ENCODE measurements at places on chromosomes 7 and 10.

DNA sequence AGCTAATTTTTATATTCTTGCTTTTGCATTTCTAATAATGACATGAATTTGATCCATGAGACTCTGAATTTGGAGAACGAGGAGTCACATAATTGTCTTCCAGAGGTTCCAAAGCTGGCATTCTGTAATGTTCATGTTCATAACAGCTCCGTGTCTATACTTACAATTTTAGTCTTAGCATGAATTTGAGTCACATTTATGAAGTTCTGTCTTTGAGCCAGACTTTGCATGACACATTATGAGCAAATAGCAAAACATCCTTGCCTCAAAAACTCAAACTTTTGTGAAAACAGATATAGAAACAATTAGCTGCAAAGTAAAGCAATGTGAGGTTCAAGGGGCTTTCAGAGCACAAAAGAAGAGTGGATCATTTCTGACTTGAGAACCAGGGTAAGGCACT is 44.5 kb upstream of the CAV2 start:
- H3K4me3 ChIP-seq, result no peak overlapping the region
- H3K27me3 ChIP-seq, result no peaks in the 10 kb centered on the region
- DNase-seq, result no peak

GRCh38 chr7:12731214-12731656 is 43.8 kb downstream of the ARL4A start:
- H3K27me3 ChIP-seq, result no peaks in the 10 kb centered on the region
- DNase-seq, result no peak
- H3K36me3 ChIP-seq, result no peaks in the 10 kb centered on the region
- H3K27ac ChIP-seq, result no peak overlapping the region
- no peak overlapping the region for H3K4me3 ChIP-seq
- peaks cover 2% of the 10 kb centered on the region for H3K4me1 ChIP-seq

DNA sequence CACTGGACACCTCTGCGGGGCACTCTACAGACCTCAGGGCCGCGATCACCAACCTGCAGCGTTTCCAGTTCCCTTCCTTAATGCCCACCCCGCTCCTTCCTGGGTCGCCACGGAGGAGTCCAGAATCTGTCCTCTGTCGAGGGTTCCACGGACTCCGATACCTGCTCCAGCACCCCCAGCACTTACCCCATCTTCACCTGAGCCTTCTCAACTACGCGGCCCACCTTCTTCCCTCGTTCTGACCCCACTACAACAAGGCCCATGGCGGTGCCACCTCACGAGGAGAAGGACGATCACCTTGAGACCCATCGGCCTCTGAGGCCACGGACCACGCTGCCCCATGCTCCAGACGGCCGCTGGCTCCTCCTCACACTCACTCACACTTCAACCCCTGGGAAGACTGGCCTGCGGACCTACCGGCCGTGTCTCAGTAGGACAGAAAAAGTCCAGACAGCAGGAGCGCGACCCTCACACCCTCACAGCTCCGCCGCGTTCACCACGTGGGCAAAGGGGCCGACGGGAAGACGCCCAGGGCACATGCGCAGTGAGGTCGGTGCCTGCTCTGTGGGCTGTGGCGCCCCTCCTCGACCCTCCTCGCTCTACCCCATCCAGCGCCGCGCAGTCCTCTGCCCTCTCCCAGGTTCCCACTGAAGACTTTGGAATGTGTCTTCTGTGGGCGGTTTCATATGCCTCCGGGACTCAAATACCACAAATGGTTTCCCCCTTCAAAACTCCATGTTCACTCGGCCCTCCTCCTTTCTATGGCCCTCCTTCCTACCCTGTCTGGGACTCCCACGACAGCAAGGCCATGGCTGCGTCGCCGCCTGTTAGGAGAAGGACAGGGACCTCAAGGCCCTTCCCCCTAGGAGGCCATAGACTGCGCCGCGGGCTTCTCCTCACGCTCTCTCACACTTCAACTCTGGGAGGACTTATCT is 193.9 kb upstream of the PHF14 start:
- H3K36me3 ChIP-seq, result no peaks in the 10 kb centered on the region
- H3K4me1 ChIP-seq, result no peaks in the 10 kb centered on the region
- H3K27me3 ChIP-seq, result no peaks in the 10 kb centered on the region
- no peak overlapping the region for H3K4me3 ChIP-seq
- H3K27ac ChIP-seq, result no peak overlapping the region

- H3K4me3 ChIP-seq, result no peak overlapping the region
- no peaks in the 10 kb centered on the region for H3K27me3 ChIP-seq
- no peak for DNase-seq
These were observed 233.9 kb upstream of the CACNA2D1 start for GRCh38 chr7:82677493-82677892.

DNA sequence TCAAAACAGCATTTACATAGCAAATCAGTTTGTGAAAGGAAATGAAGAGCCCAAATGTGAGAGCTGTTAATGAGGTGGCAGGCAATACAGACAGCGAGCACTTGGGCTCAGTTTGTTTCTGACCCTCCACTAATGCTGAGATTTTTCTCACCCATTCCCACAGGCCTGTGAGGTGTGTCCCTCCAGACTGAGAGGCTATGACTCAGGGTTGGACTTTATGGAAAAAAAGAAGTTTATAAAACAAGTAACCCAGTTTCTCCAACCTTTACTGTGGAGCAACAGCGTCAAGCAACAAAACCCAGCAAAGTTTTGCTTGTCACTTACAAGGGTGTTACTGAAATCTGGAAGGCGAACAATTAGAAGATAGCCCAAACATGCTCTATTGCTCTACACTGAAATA is 4.9 kb upstream of the FEZF1 start:
- no peak for DNase-seq
- H3K4me1 ChIP-seq, result peaks cover 10% of the 10 kb centered on the region
- H3K36me3 ChIP-seq, result no peaks in the 10 kb centered on the region
- H3K27me3 ChIP-seq, result peaks cover 46% of the 10 kb centered on the region
- no peak overlapping the region for H3K4me3 ChIP-seq

GRCh38 chr10:110279407-110279986 is 25.2 kb downstream of the SMNDC1 start:
- peak overlapping the region; percentile 42 for H3K27ac ChIP-seq
- peaks cover 7% of the 10 kb centered on the region for H3K36me3 ChIP-seq
- DNase-seq, result peak; percentile 81
- no peaks in the 10 kb centered on the region for H3K4me1 ChIP-seq
- no peaks in the 10 kb centered on the region for H3K27me3 ChIP-seq

- H3K36me3 ChIP-seq, result no peaks in the 10 kb centered on the region
- peak within 1 kb of the TSS; percentile 98 for H3K27ac ChIP-seq
- H3K4me3 ChIP-seq, result peak within 1 kb of the TSS; percentile 96
- peak; percentile 96 for DNase-seq
These were observed at the start of gene TM9SF3 for GRCh38 chr10:96586419-96587263. TM9SF3 (minus strand) TSS chr10:96587012; CDS start chr10:96586835, 177 bp downstream.
